ENCODE measurements at places on chromosomes 7 and 10. TPM values are rescaled to one million over a fixed set of nuclear protein-coding genes. Genes with fewer than 3 reads are reported as not detected.

Gene MRPL32
- polyA plus RNA-seq: 75.3 TPM

Gene LIPM
- not detected for polyA plus RNA-seq

DNA sequence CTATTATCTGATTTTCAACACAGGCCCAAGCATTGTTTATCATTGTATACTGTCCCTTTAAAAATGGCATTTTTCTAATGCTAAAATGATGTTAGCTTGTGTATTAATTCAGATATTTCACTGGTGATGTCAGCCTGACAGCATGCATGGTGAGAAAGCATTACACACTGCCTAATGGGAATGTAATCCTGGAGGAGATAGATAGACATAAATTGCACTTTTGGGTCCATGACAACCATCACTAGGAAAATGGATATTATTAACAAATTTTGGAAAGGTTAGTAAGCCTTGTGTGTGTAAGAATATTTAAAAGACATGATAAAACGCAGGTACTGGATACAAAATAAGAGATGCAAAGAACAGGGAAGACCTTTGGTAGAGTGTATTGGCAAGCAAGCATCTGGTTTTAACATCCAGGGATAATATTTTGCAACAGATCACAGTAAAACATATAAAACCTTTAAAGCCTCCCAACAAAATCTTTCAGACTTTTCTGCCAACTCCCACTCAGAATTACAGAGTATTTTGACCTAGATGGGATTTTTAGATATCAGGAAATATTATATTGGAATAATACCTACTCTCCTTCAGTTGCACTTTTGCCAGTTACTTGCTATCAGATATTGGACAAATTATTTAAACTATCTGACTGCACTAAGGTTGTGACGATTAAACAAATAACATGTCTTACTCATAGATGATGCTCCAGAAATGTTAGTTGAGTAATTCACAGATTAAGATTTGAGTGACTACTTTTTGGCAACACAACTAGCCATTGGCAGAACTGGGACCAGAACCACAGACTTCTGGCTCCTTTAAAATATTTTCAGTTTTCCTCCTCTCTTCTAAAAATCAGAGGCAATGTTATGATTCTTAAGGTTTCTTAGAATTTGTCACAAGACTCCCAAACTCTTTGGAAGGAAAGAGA lies 291.6 kb upstream of the SEMA3C start:
- no peaks in the 10 kb centered on the region for H3K27me3 ChIP-seq
- H3K27ac ChIP-seq: no peak overlapping the region
- H3K36me3 ChIP-seq: no peaks in the 10 kb centered on the region
- peaks cover 3% of the 10 kb centered on the region for H3K4me1 ChIP-seq
- peak; percentile 50 for DNase-seq
- H3K4me3 ChIP-seq: no peak overlapping the region

- H3K4me3 ChIP-seq: no peak overlapping the region
- no peak overlapping the region for H3K27ac ChIP-seq
- peak; percentile 82 for DNase-seq
- H3K36me3 ChIP-seq: no peaks in the 10 kb centered on the region
- peaks cover 3% of the 10 kb centered on the region for H3K4me1 ChIP-seq
Measured at GRCh38 chr10:77131214-77131613, 506.4 kb downstream of the KCNMA1 start.

- peak; percentile 61 for DNase-seq
- H3K4me1 ChIP-seq: no peaks in the 10 kb centered on the region
- peak overlapping the region; percentile 44 for H3K27ac ChIP-seq
- H3K4me3 ChIP-seq: peak overlapping the region; percentile 66
Measured at GRCh38 chr10:58335306-58336005, 650 bp downstream of the UBE2D1 start.

DNA sequence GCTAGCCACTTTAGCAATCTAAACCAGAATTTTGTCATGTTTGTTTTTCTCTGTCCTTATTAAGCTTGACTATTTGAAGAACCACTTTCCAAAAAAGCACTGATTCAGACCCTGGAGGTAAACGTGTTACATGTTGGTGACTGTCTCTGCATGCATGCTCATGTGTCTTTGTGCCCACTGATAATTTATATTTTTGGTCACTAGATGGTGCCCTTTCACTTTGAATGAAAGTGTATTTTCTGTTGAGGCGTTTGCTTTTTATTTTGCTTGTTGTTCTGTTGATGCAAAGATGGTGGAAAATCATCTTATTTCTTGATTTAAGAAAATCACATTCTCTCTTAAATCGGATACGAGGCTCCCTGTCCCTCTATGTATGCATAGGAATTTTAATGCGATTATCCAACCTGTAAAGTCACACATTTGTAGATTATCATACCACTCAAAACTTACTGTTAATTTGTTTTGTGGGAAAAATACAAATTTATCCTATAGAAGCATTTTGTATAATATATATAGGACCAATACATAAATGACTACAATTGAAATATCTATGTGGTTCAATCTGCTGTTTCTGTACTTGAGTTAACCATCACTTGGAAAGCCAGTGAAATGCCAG lies 269.3 kb downstream of the BICC1 start:
- no peaks in the 10 kb centered on the region for H3K36me3 ChIP-seq
- peaks cover 8% of the 10 kb centered on the region for H3K4me1 ChIP-seq
- H3K4me3 ChIP-seq: no peak overlapping the region

- H3K27ac ChIP-seq: no peak overlapping the region
- no peak overlapping the region for H3K4me3 ChIP-seq
- no peaks in the 10 kb centered on the region for H3K36me3 ChIP-seq
- H3K4me1 ChIP-seq: no peaks in the 10 kb centered on the region
- DNase-seq: no peak
Measured at GRCh38 chr10:100725869-100726426, 19.4 kb upstream of the PAX2 start.

- no peaks in the 10 kb centered on the region for H3K36me3 ChIP-seq
- H3K27me3 ChIP-seq: no peaks in the 10 kb centered on the region
- no peak overlapping the region for H3K27ac ChIP-seq
- no peak for DNase-seq
- peaks cover 9% of the 10 kb centered on the region for H3K4me1 ChIP-seq
Measured at GRCh38 chr10:79335470-79336235, 11.6 kb upstream of the PPIF start.

DNA sequence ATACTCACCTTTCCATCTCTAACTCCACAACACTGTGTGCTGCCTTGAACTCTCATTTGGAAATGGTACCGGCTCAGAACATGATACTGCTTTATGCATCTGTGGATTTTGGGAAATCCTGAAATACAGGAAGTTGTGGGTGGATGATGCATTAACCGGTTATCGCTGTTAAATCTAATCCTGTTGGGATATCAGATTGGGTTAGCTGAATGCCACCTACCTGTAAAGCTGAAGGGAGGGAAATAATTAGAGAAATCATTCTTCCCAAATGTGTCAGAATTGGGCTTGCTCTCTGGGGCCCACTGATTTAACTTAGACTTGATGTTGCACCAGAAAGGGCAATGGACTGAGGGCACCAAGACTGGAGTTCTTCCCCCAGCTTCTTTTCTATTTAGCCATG lies 54.0 kb downstream of the CH25H start:
- no peaks in the 10 kb centered on the region for H3K36me3 ChIP-seq
- H3K4me3 ChIP-seq: no peak overlapping the region
- no peak overlapping the region for H3K27ac ChIP-seq
- no peaks in the 10 kb centered on the region for H3K27me3 ChIP-seq
- H3K4me1 ChIP-seq: peaks cover 8% of the 10 kb centered on the region

- H3K27me3 ChIP-seq: no peaks in the 10 kb centered on the region
- DNase-seq: no peak
- no peak overlapping the region for H3K27ac ChIP-seq
Measured at GRCh38 chr7:117690147-117690546, 183.1 kb downstream of the CTTNBP2 start.

DNA sequence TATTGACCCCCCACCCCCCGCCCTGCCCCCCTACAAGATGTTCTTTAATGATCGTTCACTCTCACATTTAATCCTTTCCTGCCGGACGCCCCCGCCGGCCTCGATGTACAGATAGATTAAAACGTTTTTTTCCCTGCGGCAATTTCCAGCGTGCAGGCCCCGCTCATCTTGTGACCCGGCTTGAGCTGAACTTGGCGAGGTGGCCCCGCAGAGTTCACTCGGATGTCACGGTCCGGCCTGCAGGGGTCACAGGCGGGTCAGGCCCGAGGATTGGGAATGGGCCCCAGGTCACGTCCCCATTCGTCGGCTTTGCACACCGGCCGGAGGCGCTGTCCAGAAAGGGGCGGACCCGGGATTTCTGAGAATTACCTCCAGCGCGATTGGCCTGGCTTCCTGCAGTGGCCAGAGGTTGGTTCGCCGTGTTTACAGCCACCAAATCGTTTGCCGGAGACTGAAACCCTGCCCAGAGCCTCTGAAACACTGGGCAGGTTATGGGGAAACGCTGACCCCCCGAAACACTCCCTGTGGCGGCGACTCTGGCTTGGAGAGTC lies 1.9 kb upstream of the CYP26A1 start:
- H3K27ac ChIP-seq: no peak overlapping the region
- H3K4me3 ChIP-seq: no peak overlapping the region
- no peak for DNase-seq
- peaks cover 97% of the 10 kb centered on the region for H3K27me3 ChIP-seq
